ENCODE measurements at places on chromosomes 3 and 15.

DNA sequence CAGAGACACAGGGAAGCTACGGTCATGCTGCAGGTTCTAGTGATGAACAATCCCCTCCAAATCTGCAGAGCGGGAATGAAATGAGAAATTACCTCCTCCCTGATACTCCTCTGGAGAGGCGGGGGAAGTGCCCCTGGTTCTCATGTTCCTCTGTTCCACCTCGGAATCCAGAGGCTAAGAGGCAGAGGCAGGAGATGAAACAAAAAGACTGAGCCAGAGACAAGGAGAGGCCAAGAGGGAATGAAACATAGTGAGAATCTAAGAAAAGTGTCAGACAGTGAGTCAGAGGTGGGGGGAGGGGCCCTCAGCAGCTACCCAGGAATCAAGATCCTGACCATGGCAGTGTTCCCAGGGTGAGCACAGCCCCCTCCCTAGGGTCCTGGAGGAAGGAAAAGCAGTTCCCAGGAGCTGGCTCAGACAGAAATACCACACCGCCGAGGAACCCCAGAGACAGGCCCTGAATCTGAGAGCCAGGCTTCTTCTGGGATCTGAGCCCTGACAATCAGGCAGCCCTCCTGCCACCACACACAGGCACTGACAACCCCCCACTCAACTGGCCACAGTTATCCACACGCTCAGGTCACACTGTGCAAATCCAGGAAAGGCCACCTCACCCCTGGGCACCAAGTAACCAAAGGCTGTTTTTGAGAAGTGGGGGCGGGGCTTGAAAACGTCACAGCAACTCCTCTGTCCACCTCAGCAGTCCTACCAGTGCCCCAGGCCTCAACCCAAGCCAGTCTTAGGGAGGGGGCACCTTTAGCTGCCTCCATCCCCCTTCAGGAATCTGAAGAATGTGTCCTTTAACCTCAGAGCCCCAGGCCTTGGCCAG, 2.4 kb downstream of the CSRNP1 start:
- no peak for DNase-seq

- no peak for DNase-seq
These were observed 51.9 kb downstream of the NKIRAS1 start for GRCh38 chr3:23864931-23865330.

DNA sequence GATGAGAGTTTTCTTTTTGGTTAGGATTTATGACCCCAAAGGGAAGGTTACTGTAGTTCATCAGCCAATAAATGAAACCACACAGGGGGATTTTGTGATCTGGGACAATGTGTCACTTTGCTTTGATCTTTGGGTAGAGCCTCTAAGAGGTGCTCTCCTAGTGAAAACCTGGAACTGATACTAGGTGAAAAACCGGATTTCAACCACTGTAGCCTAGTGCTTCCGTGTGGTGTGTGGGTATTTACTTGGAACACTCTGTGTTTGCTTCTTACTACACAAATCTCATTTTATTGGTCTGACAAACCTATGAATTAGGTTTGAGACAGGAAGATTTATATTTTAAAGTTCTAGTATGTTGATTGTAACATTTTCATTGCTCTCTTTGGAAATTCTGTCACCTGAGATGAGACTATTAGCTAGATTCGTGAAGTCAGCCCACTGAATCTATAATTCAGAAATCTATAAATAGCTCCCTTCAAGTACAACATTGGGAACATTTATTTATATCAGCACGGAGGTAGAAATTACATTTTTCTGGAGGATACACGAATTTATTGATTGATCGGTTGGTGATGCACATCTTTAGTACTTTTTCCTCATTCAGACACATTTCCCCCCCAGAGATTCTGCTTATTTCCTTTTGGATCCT, 119.8 kb downstream of the AKAP13 start:
- no peak for DNase-seq

DNA sequence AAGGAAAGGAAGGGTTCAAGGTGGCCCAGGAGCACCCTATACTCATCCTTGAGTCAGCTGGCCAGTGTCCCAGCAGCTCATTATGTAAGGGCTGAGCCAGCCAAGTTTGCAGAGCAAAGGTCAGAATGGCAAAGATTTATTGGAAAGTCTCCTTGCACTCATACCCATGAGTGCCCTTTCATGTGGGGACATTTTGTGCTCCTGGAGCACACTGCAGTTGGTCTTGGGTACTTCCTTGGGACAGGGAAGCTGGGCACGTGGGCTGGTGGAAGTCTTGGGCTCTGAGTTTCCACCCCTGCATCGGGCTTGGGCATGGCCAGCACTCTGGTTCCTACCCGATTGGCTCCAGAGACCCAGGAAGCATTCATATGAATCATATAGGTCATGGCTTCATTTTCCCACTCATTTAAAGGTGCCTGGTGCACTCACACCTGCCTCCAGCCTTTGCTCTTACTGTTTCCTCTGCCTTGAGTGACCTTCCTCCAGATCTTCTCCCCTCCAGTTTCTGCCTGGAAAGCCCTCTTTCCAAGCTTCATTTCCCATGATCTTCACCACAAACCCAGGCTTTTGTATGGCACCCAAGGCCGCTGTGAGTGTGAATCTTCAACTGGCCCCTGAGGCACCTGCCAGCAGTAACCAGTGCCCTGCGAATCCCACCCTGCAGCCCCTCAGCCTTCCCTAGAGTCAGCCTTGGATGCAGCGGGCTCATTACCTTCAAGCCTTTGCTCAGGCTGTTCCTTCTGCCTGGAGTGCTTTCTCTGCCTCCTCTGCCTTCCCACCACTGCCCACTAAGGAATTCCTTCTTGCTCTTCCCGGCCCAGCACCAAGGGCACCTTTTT, 10.5 kb upstream of the PRKCD start:
- DNase-seq: no peak

- no peak for DNase-seq
These were observed 314.7 kb upstream of the ALCAM start for GRCh38 chr3:105051972-105052371.

DNA sequence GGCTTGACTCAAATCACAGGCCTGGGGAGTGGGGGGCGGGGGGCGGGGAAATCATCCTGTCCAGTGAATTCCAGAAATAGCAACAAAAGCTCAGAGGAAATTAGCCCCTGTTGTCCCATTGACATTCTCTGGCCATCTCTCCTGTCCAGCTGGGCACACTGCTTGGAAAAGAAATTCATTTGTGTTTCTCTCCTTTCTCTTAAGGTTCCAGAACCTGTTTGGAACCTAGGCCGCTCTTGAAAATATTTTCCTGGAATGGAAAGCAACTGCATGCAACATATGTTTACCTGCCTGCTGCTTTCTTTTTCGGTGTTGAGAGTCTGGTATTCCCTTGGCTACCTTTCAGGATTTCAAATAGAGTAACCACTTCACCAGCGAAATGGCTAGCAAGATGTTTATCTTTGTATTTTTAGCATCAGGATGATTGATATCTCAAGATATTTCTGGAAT, 169.0 kb downstream of the GHSR start:
- DNase-seq: peak; percentile 58

DNA sequence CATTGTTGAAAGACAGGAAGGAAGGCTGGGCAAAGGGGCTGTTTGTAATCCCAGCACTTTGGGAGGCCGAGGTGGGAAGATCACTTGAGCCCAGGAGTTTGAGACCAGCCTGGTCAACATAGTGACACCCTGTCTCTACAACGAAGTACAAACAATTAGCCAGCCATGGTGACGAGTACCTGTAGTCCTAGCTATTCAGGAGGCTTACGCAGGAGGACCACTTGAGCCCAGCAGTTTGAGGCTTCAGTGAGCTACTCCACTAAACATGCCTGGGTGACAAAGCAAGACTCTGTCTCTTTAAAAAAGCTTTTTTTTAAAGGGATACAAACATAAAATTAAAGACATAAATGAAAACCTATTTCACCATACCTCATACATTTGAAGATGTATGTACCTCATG, 11.1 kb downstream of the SERP1 start:
- no peak for DNase-seq

- no peak for DNase-seq
These were observed 110.9 kb upstream of the THRB start for GRCh38 chr3:24605511-24606028.

DNA sequence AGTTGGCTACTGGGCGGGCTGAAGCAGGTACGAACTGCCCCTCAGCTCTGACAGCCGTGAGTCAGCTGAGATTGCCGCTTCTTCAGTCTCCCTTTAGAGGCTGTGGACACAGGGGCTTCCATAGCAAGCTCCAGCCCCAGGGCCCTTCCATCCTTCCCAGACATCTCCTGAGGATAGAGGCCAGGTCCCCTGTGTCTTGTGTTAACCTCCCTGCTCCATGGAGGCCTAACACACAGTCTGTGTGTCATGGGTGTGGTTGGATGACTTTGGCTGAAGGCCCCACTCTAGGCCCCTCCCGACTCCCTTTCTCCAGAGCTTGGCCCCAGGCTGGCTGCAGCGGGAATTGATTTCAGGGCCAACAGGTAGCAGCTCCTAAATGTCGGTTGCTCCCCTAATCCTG, 116.1 kb upstream of the TLE3 start:
- DNase-seq: no peak

GRCh38 chr15:32872621-32873283, 154.9 kb downstream of the GREM1 start:
- peak; percentile 22 for DNase-seq
